Kidney glomerular epithelial cell (primary cell): ENCODE measurements at places on chromosomes 2 and 18.

- DNase-seq, result no peak
Observed at GRCh38 chr18:74251297-74252038, 40.3 kb downstream of the CYB5A start.

- DNase-seq, result no peak
Observed at GRCh38 chr2:70954886-70955285, 19.2 kb downstream of the ATP6V1B1 start.

DNA sequence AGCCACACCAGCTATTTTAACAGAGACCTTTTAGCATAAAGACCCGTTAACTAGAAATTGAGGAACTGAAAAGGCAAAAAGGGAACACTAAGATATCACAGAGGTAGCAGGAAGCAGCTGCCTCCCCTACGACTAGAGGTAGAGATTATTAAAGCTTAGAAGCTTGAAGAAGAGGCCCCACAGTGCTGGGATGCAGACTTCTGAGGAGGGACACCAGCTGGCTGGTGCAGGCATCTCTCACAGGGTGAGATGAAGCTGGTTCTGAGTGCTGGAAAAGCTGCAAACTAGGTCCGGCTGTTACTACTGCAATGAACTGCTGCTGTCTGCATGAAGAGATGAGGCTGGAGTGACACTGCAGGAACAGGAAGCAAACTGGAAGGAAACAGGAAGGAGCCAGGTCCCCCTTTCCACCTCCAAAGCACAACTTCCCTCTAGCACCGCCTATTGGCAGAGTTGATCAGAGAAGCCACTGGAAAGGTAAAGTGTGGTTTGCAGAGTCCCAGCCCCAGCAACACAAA, 61.2 kb upstream of the MRPS9 start:
- DNase-seq, result no peak

DNA sequence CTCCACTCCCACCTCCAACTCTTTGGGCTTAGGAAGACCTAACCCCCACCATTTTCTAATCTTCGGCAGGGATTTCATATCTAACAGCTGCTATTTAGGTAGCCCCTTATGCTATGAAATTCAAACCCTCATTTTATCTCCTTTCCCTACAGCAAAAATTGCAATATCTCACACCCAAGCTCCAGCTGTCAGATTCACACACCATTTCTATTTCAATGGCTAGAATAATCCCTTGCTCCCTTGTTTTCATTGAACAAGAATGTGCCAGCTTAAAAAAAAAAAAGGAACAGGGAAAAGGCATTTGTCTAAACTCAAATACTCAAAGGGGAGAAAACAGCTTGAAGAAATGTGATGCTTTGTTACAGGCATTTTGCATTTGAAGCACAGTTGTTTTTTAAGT, 850.6 kb upstream of the ACVR2A start:
- DNase-seq, result no peak

DNA sequence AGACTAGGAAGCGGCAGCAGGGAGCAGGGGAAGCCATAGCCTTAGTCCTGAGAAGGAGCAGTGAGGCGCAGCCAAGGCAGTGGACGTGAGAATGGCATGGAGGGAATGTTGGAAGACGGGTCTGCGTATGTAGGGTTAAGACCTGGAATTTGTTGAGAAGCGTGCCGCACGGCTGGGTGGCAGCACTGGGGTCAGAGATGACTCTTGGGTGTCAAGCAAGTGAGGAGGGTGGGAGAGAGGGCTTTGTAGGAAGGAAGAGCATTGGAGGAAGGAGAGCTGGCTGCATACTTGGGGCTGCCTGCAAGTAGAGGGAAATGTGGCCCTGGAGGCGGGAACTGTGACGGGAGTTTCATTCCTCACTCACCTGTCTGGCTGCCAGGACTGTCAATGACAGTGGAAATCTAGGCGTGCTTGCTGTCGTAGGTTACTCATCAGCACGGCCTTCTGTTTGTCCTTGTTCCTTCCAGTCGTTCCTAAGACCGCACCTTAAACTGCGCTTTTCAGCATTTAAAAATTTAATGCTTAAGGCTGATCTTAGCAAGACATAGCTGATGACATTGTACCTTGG, 108.0 kb downstream of the ITGB1BP1 start:
- DNase-seq, result peak; percentile 54

DNA sequence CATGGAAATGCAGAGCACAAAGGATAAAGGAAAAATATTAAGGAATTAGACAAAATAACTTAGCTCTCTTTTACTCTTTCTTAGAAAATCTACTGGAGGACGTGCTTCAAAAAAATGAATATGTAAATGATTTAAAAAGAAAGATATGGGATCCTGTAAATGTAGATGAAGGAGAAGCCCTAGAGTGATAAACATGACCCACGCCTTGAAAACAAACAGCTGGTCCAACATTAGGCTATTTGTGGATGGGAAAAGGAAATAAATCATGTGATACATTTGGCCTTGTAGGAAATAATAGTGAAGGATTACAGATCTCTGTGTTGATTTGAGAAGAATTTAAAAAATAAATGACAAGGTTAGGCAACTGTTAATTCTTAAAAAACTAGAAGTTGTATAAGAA, 492.1 kb upstream of the SLC39A10 start:
- DNase-seq, result no peak

GRCh38 chr2:28074137-28074536, 183.6 kb downstream of the BABAM2 start:
- no peak for DNase-seq

DNA sequence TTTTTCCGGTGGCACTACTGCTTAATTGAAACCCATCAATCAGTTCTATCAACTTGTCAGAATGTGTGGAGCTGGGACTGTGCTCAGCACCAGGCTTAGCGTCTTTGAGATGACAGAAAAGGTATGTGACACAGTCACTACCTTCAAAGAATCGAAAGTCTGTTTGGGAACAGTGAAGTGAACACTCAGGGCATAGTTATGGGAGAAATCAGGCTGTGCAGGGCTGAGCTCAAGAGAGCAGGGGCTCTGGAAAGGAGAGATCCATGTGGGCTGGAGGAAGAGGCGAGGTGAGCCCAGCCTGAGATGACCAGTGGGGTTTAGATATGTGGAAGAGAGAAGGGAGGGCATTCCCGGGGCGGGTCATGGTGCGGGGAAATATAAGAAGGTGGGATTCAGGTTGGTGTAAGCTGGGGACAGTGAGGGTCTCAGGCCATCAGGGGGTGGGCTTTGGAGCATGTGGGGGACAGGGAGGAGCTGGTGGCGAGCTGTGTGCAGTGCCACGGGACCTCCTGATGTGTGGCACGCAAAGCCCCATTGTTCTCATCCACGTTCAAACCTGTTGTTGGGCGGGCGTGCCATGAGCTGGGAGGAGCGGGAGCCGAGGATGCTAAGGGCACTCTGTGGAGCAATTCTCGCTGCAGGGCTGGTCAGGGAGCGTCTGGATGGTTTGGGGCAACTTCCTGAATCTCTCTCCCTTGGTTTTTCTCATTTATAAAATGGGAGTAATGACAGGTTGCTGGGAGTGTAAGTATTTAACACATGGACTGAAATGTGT, 72.5 kb downstream of the VAPA start:
- DNase-seq, result no peak

GRCh38 chr2:120763931-120764330, 28.3 kb downstream of the GLI2 start:
- DNase-seq, result no peak

- no peak for DNase-seq
Observed at GRCh38 chr2:48395658-48396057, 134.3 kb upstream of the STON1 start.

- DNase-seq, result no peak
Observed at GRCh38 chr2:216082117-216082711, 495 bp downstream of the TMEM169 start.

GRCh38 chr2:47062681-47063537, 92.2 kb downstream of the STPG4 start:
- no peak for DNase-seq

- DNase-seq, result no peak
Observed at GRCh38 chr2:8421658-8422449, 260.0 kb upstream of the ID2 start.

DNA sequence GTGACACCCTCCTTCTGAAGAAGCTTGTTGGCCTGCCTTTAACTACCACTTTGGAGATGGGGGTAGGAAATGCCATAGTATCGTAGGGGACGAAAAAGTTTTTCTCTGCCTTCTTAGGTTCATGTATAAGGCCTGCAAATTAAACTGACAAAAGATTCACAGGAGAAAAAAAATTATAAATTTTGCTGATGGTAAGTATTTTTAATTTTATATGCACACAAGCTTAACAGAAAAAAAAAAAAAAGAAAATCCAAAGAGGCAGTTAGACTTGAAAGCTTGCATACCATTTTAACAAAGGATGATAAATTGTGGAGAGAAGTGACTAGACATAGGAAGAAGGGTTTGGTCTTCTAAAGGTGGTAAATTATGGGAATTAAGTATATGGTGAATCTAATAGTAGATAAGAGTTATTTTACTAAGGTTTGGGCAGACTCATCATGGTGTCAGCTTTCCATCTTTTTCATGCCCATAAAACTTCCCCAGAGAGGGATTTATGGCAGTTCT, 62.5 kb upstream of the B3GNT2 start:
- no peak for DNase-seq

DNA sequence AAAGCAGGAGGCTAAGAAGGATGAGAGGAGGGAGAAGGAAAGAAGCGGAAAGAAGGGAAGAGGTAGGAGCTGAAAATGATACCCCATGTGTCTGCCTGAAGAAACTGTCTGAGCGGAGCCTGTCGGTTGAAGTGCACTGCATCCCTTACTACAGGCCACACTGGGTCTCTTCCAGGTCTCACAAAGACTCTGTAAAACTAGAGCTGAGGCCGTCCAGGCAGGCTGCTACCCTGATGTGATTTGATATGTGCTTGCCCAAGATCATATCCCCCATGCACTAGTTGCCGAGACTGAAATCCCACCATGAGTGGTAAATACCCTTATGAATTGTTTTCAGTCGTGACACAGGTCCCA, 134.4 kb downstream of the MAIP1 start:
- DNase-seq, result no peak

DNA sequence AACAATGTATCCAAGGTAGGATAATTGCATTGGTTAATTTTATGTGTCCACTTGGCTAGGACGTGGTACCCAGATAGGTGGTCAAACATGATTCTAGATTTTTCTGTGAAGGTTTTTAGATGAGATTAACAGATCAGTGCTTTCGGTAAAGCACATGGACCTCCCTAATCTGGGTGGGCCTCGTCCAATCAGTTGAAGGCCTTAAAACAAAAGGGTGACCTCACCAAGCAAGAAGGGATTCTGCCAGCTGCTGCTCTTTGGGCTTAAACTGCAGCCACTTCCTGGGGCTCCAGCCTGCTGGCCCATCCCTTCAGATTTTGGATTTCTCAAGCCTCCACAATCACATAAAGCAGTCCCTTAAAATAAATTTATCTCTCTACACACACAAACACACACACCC, 226.1 kb upstream of the TPO start:
- no peak for DNase-seq

GRCh38 chr18:67047334-67047733, 443.4 kb upstream of the CDH19 start:
- DNase-seq, result no peak

DNA sequence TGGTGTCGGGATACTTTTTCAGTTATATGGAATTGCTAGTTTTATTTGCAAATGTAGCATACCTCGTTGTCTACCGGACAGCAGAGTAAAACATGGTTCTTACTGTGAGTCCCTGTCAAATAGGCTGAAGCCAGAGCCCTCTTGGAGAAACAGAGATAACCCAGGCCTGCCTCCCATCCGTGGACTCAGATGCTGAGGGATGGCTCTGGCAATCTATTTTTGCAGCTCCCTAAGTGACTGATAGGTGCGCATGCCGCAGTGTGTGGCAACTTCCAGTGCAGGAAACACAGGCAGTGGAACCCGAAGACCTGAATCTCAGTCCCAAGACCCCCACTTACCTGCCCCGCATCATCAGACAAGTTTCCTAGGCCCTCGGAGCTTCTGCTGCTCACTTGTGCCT, 33.6 kb downstream of the STEAP3 start:
- DNase-seq, result no peak
